ENCODE measurements at places on chromosomes 2 and 18. TPM values are rescaled to one million over a fixed set of nuclear protein-coding genes. Genes with fewer than 3 reads are reported as not detected.

The DOK6 gene
- not detected for total RNA-seq

DNA sequence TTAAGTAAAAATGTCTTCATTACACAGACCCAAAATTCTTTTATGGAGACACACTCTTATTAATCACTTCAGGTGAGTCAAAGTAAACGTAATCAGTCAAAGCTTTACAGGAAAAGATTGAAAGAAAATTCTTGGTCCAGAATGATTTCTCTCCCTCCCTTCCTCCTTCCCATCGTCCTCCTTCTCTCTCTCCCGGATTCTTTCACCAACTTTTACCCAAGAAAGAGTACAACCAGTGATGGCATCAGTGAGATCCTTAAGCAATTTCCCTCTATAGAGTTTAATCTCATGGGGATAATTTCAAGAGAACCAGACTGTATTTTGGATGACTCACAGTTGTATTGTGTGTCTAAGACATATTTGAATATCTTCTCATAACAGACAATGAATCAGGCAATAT lies 258.1 kb downstream of the ALK start:
- DNase-seq, result no peak
- H3K27me3 ChIP-seq, result no peaks in the 10 kb centered on the region
- no peak overlapping the region for H3K27ac ChIP-seq
- H3K4me3 ChIP-seq, result no peak overlapping the region
- H3K36me3 ChIP-seq, result no peaks in the 10 kb centered on the region
- H3K4me1 ChIP-seq, result no peaks in the 10 kb centered on the region

DNA sequence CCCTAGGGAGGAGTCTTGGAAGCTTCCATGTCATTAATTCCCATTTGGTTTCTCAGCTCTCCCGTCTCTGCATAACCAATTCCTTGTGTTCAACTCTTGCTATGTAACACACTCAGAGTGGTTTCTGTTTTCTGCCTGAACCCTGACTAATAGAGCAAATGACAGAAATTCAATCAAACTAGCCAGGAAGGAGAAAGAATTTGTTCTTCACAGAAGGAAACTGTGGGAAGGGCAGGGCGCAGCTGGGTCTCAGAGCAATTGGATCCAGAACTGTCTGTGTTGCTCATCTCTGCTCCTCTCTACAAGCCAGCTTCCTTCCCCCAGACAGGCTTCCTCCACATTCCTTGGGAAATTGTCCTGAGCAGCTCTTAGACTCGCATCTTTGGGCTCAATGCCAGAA lies 269.8 kb downstream of the TNS1 start:
- peaks cover 8% of the 10 kb centered on the region for H3K27me3 ChIP-seq
- H3K27ac ChIP-seq, result no peak overlapping the region
- no peaks in the 10 kb centered on the region for H3K36me3 ChIP-seq

- no peaks in the 10 kb centered on the region for H3K36me3 ChIP-seq
- DNase-seq, result no peak
- H3K27ac ChIP-seq, result no peak overlapping the region
- H3K4me1 ChIP-seq, result no peaks in the 10 kb centered on the region
These were observed 28.9 kb downstream of the MRO start for GRCh38 chr18:50790948-50791347.

The NAT8 gene
- total RNA-seq, result not detected

GRCh38 chr2:204022550-204022949 lies 86.0 kb downstream of the ICOS start:
- no peaks in the 10 kb centered on the region for H3K27me3 ChIP-seq
- H3K4me1 ChIP-seq, result no peaks in the 10 kb centered on the region
- no peak overlapping the region for H3K27ac ChIP-seq
- H3K4me3 ChIP-seq, result no peak overlapping the region

The DYNAP gene
- not detected for total RNA-seq

GRCh38 chr2:223697316-223697891 lies 95.2 kb upstream of the SCG2 start:
- H3K4me3 ChIP-seq, result no peak overlapping the region
- no peak overlapping the region for H3K27ac ChIP-seq
- H3K4me1 ChIP-seq, result no peaks in the 10 kb centered on the region
- no peak for DNase-seq
- no peaks in the 10 kb centered on the region for H3K27me3 ChIP-seq

The ABHD1 gene
- total RNA-seq, result 0.18 TPM

The RNF125 gene
- 0.13 TPM for total RNA-seq

DNA sequence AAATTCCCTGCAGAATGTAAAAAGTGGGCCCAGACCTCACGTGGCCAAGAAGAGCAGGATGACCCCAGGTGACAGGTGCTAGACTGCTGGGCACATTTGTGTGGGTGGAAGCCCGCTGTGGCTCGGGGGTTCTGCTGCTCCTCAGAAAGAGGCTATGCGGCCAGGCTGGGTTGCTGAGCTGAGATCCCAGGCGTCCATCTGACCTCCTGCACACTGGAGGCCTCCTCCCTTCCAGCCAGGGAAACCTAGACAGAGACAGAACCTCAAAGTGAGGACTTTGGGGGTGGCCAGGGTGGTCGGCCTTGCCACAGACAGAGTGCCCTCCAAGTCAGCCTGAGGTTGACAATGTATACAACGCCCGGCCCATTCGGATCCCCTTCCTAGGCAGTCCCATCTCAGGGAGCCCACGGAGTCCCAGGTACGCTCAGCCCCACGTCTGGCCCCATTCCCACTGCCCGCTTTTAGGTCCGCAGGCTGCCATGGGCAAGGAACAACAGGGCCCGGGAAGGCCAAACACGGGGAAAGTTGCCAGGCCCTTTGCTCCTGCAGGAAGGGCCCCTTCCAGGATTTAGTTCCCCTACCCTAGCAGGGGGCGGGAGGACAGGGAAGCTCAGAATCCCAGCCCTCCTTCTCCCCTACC lies 75.6 kb downstream of the KIAA2012 start:
- DNase-seq, result no peak
- H3K27ac ChIP-seq, result no peak overlapping the region
- peaks cover 41% of the 10 kb centered on the region for H3K27me3 ChIP-seq
- no peaks in the 10 kb centered on the region for H3K4me1 ChIP-seq

The RRM2 gene
- 253 TPM for total RNA-seq

DNA sequence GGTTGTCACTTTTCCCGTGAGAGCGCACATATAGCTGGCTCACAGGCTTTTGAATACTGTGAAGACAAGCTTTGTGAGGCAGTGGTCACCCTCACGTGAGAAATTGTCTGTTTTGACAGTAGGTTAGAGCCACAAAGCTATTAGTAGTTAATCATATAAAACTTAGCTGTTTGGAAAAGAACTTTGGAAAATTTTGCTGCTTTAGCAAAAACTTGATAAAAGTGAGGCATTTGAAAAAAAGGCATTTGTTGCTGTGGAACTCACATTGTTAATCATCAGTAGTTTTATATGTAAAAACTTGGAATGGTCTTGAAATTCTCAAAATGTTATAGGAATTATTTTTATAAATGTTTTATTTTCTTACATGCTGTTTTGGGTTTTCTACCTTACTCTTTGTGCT lies 22.3 kb downstream of the C2orf74 start:
- no peaks in the 10 kb centered on the region for H3K27me3 ChIP-seq
- no peak overlapping the region for H3K27ac ChIP-seq
- H3K4me1 ChIP-seq, result peaks cover 14% of the 10 kb centered on the region
- H3K36me3 ChIP-seq, result peaks cover 99% of the 10 kb centered on the region
- DNase-seq, result no peak

- H3K4me1 ChIP-seq, result no peaks in the 10 kb centered on the region
- no peak overlapping the region for H3K4me3 ChIP-seq
- DNase-seq, result no peak
- no peaks in the 10 kb centered on the region for H3K27me3 ChIP-seq
These were observed 91.7 kb upstream of the MMADHC start for GRCh38 chr2:149679286-149679685.

DNA sequence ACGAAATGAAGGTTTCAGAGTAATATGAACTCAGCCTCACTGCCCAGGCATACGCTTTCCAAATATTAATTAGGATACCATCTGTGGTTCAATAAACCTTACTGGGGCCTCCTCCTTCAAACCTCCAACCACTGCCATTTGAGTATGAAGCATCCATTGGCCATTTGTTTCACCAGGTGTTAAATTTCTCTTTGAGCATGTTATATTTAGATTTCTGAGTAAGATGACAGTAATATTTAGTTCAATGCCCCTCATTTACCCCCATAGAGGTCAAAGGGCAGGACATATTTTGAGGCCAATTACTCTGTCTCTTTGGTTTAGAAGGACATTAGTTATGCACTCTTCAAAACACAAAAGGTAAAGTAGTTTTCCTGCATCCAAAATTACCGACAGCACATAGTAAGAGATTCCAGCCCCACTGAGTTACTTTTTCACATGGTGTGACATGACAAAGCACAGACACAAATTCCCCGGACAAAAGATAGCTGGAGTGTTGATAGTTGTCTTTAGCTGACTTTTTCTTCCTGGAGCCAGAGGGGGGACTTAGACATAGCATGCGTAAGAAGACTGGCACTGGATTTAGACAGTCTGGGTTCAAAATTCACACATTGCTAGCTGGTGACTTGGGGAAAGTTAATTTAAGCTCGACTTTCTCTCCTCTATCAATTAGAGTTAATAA lies 33.1 kb upstream of the LNPK start:
- H3K4me1 ChIP-seq, result no peaks in the 10 kb centered on the region
- H3K36me3 ChIP-seq, result no peaks in the 10 kb centered on the region
- 0 out of 2 replicates have a peak, but pooled peaks cover 3% of the 10 kb centered on the region for H3K27me3 ChIP-seq
- no peak overlapping the region for H3K27ac ChIP-seq

The LYG2 gene
- not detected for total RNA-seq

The GULP1 gene
- 22.8 TPM for total RNA-seq

Measured in K562 (cell line).